Nucleus accumbens (tissue), 56 donors: ENCODE measurements at places on chromosomes 7 and 10.

- no peak for DNase-seq
These were observed 426.4 kb upstream of the MTPN start for GRCh38 chr7:136403591-136403990.

DNA sequence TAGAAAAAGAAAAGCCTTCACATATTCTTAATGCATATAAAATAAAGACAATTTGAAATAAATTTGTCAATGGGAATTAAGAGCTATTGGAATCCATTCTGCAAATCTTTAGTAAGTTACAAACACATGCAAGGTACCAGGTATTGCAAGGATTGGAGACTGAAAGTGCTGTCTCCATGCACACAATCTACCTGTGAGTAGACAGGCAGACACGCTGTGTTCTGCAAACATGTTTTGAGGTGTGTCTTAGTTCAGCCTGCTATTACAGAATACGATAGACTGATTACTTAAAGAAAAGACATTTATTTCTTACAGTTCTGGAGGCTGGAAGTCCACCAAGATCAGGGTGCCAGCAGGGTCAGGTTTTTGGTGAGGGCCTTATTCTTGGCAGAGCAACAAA, 10.0 kb downstream of the NMT2 start:
- no peak for DNase-seq

DNA sequence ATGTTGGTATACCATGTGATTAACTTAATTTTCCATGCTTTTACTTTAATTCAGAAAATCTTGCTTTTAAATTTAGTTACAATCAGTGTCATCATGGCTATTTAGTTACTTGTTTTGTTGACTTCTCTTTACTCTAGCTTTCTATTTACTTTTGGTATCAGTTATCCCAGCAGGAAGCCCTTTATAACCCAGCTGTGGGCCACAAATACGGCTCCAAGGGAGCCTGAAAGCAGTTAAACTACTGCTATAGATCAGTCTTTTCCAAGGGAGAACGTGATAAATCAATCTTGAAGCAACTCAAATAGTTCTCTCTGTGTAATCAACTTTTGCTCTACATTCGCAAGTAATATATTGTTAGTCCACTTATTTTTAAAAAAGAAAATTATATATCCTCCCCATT, 287.4 kb downstream of the CACNA2D1 start:
- DNase-seq: no peak

- no peak for DNase-seq
These were observed 388.7 kb upstream of the SEMA3A start for GRCh38 chr7:84583331-84583730.

DNA sequence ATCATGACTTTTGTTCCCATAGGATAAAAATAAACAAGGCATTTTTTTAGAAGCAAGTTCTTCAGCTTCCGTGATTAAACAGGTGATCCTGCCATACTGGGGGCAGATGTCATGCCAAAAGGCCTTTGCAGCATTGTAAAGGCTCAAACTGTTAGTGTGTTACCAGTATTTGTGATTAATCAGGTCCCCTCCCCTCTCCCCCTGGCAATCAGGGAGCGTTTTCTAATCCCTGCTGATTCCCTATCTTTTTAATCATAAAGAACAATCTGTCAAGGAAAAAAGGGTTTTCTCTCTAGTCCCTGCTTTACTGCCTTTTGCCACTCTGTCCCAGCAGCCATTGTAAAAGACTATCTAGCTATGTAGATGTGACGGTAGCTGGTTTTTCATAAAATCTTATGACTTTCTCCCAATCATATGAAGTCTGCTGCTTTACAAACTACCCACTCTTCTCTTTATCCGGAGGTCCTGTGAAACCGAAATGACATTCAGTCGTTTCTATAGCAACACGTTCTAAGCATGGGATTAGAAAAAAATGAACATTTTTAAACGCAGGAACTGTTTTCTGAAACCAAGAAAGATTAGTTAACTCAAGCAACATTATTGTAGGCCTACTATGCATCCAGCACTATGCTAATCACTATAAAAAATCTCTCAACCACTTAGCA, 210.9 kb downstream of the RNLS start:
- DNase-seq: no peak

- no peak for DNase-seq
These were observed 28.9 kb downstream of the MAT1A start for GRCh38 chr10:80260295-80261243.

GRCh38 chr10:103637927-103638557, 144.5 kb downstream of the NEURL1 start:
- DNase-seq: no peak
